ENCODE measurements at places on chromosomes 2 and 18. TPM values are rescaled to one million over a fixed set of nuclear protein-coding genes. Genes with fewer than 3 reads are reported as not detected.

The ANKRD62 gene
- not detected for total RNA-seq

The SCN2A gene
- total RNA-seq, result not detected

DNA sequence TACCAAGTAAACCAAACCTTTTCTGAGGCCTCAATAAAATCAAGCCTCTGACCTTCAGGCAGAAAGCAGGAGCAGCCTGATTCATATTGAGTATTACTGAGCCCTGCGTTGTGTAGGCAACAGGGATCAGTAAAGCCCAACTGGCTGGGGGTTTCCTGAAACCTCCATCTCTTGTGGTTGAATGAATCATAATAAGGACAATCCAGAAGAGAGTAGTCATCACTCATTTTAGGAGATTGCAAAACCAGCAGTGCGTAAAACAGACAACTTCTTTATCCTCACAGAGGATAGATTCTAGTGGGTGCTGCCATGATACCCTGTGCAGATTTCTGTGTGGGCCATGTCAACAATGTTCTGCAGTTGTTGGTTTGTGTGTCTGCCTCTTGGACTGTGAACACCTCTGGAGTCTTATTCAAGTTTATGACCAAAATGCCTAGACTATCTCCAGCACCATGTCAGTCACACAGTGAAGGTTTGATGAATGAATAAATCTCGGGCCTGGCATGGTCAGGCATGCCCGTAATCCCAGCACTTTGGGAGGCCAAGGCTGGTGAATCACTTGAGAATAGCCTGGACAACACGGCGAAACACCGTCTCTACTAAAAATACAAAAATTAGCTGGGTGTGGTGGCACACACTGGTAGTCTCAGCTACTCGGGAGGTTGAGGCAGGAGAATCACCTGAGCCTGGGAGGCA, 51.8 kb upstream of the RAB27B start:
- no peak for DNase-seq

DNA sequence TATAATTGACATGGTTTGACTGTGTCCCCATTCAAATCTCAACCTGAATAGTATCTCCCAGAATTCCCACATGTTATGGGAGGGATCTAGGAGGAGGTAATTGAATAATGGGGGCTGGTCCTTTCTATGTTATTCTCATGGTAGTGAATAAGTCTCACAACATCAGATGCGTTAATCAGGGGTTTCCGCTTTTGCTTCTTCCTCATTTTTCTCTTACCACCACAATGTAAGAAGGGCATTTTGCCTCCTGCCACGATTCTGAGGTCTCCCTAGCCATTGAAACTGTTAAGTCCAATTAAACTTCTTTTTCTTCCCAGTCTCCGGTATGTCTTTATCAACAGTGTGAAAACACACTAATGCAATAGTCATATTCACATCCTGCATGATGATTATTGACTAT, 1073.3 kb upstream of the CDH2 start:
- DNase-seq, result no peak

DNA sequence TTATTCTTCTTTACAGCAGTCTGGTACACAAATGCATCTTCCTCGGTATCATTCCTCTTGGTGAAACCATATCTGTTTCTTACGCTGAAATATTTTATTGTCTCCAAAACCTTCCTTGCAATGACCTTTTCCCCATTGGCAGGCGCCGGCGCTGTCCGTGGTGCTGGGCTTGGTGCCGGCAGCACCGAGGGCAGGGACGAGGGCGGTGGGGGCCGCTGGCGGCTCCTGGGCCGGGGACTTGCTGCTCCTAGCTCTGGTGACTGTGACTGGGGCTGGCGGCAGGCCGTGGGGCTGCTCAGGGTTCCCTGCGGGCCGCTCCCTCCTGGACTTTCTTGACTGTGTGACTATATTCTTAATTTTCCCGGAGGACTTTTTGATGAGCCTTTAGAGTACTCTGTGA, 72.5 kb downstream of the GPR39 start:
- no peak for DNase-seq

- DNase-seq, result no peak
Observed at GRCh38 chr2:30643674-30644073, 163.6 kb downstream of the CAPN13 start.

DNA sequence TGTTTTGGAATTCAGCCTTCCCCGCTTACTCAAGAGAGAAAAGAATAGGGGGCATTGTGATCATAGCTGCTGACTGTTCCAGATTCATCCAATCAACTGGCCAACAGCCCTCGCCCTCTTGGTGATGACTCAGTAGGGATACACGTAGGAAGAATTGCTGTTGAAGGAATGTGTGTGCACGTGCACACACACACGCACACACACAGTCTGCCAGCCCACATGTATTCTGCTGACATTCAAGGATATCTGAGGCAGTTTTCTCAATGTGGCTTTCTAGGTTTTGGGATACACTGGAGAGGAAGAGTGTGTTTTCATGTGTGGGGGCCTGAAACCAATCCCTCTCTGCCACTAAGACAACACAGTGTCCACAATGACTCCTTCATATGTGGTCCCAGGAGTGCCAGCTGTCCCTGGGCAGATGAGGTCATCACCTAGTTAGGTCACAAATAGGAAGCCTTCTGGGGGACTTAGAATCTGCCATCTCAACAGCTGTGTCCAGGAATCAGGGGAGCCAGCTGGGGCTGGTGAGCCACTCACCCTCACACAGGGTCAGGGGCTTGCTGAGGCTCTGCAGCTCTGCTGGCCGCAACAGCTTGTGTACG, 352.6 kb downstream of the SS18 start:
- no peak for DNase-seq

DNA sequence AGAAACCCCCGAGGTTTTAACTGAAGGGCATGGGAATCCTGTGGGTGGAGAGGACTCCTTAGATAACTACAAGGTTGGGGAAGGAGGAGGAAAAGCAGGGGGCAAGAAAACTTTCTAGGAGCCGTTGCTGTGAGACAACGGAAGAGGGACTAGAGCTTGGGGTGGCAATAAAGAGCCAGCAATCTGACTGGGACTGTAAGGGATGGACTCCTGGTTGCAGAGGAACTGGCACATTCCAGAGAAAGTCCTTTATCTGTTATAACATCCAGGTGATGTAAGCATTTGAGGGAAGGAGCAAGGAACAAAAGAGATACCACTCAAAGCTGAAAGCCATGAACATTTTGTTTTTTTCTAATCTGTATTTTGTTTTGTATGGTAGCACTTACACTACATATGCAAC, 16.4 kb downstream of the CDCA7 start:
- no peak for DNase-seq

DNA sequence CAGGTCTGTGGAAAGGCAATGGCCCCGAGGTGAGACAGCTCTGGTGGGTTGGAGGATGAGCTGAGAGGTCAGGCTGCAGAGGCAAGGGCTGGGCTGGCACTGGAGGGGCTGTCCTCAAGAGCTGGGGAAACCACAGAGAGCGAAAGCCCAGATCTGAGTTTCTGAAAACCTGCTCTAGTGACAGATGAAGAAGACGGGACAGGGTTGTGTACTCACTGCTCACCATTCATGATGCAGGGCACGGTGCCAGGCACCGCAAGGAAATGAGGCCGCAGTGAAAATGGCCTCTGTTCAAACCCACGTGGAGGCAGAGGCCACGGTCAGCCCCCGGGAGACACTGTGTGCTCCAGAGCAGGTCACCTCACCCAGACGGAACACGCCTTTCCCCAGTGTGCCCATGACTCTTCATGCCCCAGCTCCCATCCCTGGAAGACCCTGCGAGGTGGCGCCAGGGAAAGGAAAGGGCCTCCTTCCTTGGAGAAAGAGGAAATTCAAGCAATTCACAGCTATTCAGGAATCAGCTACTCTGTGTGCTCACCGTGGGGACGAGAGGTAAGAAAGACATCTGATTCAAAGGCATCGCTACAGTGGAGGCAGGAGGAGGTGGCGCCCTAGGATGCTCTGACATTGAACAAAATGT, 24.3 kb upstream of the ID2 start:
- DNase-seq, result no peak

DNA sequence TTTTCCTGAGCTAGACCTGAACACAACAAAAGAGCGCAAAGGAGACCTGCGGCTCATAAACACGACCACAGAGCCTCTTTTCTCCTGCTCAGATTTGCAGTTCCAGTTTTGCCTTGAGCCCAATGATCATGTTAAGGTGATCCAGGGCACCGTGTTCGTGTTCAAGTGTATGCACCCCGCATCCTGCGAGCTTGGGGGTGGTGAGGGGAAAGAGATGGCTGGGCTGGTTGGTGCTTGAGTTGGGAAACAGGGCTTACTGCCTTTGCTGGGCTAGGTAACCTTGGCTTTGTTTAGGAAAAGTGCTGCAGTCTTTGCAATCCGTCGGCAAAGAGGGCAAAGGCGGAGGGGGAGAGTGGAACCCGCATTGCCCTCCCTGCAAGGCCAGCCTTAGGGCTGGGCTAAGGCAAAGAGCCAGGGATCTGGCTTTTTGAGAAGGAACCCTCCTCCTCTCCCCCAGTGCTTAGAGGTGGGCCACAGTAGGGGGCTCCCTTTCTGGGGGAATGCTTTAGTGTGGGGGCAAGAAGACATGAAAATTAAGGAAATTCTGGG, 1.3 kb downstream of the HOXD10 start:
- no peak for DNase-seq

GRCh38 chr2:1806254-1806653, 61.9 kb upstream of the PXDN start:
- peak; percentile 25 for DNase-seq

GRCh38 chr2:152624805-152625204, 92.5 kb downstream of the PRPF40A start:
- DNase-seq, result no peak

- no peak for DNase-seq
Observed at GRCh38 chr2:15547115-15547876, 13.8 kb downstream of the NBAS start.

DNA sequence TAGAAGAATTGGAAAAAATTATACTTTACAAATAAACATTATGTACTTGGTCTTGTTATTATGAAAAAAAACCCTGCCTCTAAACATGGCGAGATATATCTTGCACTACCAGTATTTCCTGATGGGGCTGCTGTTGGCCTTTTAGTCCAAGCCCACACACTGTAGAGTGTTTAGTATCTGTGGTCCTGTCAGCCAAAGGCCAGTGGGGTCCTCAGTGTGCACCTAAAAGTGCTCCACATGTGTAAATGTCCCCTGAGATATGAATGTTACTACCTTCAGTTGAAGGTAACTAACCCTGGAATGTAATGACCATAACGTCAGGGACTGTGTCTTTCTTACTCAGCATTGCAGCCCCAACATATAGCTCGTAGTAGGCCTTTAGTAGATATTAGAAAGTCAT, 71.1 kb upstream of the HK2 start:
- DNase-seq, result no peak

DNA sequence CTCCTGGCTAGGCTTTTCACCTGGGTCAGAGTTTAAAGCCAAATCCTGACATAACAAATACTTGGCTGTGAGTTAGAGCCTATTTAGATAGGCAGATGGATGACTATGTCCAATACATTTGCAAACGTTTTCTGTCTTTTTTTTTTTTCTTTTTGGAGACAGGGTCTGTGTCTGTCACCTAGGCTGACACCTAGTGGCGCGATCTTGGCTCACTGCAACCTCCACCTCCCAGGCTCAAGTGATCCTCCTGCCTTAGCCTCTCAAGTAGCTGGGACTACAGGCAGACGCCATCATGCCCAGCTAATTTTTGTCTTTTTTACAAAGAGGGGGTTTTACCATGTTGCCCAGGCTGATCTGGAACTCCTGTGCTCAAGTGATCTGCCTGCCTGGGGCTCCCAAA, 124.8 kb downstream of the DYM start:
- no peak for DNase-seq
